ENCODE measurements at places on chromosomes 11 and 22.

GRCh38 chr11:20208622-20209111, 48.4 kb upstream of the DBX1 start:
- DNase-seq: no peak

DNA sequence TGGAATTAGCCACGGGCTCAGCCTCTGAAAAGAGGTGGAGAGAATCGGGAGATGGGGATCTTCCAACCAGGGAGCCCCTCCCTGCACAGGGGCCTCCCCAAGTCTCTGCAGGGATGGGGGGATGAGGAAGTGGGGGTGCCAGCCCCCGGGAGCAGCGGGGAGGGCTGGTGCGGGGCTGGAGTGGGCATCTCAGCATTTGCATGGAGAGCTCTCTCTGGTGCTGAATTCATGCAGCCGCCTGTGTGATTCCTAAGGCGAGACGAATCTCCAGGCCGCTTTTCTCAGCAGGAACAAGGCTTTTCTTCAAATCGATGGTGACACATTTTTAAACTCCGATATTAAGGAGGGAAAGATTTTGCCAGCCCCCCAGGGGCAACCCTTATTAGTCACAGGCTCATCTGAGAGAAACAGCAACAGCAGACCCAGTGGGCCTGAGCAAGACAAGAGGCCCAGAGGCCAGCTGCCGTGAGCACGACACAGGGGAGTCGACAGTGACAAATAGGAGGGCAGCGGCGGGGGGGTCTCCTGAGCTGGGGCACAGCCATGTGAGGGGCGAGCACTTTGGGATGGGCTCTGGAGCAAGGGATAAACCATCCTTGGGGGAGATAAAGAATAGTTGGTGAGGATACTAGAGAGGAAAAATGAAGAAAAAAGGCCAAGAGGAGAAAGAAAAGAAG, 29.0 kb downstream of the MACROD1 start:
- DNase-seq: no peak

DNA sequence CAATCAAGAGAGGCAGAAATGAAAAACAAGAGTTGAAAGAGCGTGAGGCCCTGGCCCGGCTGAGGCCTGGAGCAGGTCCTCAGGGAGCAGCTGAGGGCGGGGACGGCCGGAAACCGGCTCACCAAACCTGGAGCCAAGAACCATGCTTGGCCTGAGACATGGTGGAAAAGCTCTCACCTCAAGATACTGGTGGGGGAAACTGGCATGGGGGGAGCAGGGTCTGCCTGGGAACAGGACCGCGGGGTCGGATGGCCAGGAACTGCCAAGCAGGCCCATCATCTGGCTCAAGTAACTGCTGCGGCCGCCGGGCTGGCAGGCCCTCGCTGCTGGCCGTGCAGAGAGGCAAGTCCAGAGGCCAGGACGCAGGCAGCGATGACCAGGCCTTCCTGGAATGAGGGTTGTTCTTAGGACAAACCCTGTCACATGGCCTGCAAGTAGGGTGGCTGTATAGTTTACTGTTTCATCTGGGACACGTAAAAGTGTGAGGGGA, 18.9 kb upstream of the WNT11 start:
- no peak for DNase-seq

GRCh38 chr22:36423461-36424404, 36.0 kb upstream of the MYH9 start:
- DNase-seq: no peak

DNA sequence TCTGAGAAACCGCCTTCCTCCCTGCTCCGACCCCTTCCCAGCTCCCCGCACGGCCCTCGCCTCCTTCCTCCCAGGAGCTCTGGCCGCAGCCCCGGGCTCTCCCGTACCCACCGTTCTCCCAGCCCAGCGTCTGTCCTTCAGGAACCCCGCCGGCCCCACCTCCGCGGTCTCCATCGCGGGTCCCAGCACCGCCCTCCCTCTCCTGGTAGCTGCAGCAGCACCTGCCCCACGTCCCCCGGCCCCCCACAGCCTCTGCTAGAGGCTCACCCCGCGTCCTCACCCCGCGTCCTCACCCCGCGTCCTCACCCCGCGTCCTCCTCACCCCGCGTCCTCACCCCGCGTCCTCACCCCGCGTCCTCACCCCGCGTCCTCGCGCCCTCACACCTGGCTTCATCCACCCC, 85.9 kb downstream of the WNT7B start:
- no peak for DNase-seq

Data from heart left ventricle (tissue), 16 donors.